NCI-H69 (cell line): ENCODE measurements at places on chromosomes 6 and 20.
A peak's percentile ranks its signal among the peaks of the same experiment; 100 is the strongest.

DNA sequence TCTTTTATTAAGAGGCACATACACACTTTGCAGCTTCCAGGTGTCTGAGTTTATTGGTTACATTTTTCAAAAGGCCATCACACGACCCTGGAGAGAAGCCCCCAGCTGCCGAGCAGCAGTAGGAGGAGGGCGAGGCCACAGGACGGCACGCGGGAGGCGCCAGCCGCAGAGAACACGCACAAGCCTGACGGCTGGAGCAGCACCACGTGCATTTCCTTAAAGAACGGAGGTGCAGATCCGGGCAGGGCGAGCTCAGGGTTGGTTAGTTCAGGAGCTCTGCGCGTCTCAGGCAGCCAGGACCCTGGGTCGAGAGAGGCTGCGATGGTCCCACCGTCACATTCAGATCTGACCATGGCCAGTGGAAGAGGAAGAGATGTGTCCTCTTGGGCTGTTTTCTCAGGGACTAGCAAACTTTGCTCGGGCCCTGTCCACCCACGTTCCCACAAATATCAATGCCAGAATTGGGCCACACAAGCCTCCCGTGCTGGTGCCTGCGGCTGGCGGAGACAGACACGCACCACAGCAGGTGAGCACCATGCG, 121.4 kb upstream of the AFDN start:
- no peak for DNase-seq

- no peak for DNase-seq
Measured at GRCh38 chr20:33404281-33404680, 3.0 kb upstream of the CDK5RAP1 start.

DNA sequence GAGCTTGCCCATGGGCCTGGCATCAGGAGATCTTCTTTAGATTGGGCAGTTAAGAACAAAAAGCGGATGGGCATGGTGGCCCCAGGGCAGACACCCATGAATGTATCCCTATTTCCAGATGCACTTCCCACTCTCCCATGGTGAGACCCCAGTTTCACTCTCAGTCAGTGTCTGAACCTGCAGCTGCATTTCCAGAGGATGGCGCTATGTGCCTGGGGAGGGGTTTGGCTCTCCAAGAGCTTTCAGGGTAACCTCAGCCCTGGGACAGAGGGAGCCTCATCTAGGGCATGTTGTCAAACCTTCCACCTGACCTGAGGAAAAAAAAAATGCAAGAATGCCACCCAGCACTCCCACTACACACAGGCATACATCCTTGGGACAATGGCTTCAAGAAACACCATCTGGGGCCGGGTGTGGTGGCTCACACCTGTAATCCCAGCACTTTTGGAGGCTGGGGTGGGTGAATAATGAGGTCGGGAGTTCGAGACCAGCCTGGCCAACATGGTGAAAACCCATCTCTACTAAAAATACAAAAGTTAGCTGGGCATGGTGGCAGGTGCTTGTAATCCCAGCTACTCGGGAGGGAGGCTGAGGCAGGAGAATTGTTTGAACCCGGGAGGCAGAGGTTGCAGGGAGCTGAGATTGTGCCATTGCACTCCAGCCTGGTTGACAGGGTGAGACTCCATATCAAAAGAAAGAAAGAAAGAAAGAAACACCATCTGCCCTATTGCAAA, 1.9 kb downstream of the CST9L start:
- DNase-seq: no peak

GRCh38 chr6:90160013-90160412, 136.6 kb downstream of the BACH2 start:
- DNase-seq: no peak

DNA sequence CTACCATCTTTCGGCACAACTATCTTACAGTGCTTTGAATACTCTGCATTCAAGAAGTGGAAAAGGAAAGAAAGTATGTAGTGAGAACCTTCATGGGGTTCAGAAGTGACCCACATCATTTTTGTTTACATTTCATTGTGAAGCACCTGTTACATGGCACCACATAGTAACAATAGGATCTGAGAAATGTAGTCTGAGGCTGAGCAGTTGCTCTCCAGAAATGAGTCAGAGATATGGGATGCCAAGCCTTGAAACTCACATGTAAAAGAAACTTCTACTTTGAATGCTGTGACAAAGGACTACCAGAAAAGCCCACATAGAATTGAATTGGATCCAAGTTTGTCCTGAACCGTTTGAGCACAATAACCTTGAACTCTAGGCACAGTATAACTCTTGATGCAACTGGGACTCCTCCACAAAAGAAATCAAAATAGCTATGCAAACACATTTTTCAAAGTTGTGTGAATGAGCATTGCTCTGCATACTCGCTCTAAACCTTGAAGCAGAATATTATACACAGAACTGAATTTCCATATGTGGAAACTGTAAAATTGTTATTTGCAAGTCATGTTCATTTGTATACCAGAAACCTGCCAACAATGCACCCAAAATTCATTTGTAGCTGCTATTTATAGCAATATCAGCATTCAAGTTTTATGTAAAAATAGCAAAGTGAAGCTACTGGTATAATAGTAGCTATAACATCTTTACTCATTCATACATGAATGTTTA, 400.9 kb upstream of the POU3F2 start:
- no peak for DNase-seq

GRCh38 chr6:142857796-142858555, 87.0 kb downstream of the HIVEP2 start:
- no peak for DNase-seq

DNA sequence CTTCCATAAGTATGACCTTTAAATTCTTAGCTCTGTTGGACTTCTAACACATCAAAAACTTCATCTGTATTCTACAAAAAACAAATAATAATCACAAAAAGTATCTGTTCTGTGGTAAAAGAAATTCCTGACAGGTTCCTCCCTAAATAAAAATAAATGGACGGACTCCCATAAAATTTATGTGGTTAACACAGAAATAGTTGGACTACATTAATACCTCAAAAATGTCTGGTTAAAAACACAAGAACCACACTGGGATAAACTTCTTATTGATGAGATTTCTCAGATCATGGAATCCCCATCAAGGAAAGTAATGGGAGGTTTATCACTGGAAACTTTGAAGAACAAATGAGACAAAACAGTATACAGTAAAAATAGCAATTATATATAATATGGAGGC, 172.4 kb downstream of the MOXD1 start:
- DNase-seq: no peak

DNA sequence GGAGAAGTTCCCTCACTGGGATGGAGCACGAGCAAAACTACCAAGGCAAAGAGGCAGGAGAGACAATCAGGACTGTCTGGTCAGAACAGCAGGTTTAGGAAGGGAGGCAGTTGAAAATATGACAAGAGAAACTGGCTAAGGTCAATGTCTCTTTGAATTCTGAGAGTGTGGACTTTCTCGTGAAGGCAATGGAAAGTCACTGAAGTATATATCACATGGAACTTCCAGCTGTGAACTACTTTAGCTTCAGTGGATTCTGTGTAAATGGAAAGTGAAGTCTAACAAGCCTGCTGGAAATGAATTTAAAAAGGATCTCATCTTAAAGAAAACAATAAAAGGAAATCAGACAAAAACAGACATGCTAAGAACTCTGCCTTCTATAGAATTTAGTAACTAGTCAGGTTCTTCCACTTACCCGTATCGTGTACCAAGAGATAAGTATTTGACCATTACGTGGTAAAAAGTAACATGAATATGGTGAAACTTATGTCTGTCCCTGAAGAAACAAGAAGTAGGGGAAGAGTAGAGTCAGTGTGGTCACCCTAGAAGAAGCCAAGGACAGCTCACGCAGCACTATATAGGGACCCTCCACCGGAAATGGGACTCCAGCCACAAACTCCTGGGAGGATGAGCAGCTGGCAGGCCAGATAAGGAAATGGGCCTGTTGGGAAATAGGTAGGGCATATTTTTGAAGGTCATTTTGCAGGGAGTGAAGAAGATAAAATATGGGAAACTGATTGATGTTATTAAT, 123.4 kb downstream of the MAP7 start:
- no peak for DNase-seq

DNA sequence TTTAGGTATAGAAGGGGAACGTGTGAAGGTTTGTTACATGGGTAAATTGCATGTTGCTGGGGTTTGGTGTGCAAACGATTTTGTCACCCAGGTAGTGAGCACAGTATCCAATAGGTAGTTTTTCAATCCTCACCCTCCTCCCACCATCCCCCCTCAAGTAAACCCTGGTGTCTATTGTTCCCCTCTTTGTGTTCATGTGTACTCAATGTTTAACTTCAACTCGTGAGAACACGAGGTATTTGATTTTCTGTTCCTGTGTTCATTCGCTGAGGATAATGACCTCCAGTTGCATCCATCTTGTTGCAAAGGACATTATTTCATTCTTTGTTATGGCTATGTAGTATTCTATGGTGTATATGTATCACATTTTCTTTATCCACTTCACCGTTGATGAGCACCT, 11.6 kb upstream of the VNN1 start:
- peak; percentile 7 for DNase-seq

DNA sequence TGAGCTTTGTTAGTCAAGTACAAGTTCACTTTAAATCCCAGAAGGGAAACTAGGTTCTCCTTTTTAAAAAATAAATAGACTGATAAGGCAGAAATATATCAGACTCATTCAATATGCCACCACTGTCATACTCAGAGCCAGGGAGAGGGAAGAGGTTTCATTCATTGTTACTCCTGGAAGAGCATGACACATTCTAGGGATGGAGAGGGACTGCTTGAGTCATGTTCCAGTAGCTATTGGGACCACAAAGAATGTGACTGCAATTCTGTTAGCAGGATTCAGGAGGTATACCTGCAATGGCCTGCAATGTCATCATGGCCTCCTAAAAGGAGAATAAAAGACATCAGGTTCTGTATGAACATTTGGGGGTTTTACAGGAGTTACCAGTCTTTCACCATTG, 167.6 kb downstream of the TFAP2B start:
- DNase-seq: no peak

- peak; percentile 35 for DNase-seq
Measured at GRCh38 chr20:881051-881782, 34.9 kb downstream of the ANGPT4 start.

DNA sequence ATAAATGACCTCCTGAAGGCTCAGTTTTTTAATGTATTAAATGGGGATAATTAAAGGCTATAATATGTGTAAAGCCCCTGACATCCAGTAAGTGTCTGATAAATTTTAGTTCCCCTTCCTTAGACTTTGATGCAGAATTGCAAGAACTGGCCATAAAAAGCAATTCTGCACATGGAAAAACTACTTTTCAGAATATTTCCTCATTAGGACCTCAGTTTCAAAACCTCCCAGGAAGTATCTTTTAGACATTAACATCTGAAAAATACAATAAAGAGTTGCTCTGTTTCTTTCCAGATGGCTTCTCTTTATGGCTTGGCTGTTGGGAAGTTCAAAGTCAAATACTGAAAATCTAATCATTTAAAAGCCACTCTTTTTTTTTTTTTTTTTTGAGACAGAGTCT, 106.3 kb upstream of the ZNF217 start:
- DNase-seq: no peak

DNA sequence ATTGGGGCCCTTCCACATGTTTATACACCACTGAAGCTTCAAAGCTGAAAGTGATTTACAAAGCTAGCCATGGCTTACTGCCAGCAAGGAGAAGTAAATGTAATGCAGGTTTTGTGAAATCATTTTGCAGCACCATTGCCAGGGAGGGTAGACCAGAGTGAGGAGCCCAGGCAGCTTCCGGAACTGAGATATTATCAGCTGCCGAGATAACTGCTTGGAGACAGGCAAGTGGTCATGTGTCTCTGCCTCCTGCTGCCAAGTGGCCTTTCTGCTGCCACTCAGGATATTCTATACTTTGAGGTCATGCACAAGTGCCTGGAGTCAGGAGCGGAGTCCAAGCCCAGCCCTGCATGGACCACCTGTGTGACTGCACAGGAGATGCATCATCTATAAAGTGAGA, 160.2 kb downstream of the SYNDIG1 start:
- DNase-seq: no peak

GRCh38 chr6:14995966-14996602, 249.8 kb upstream of the JARID2 start:
- DNase-seq: no peak

DNA sequence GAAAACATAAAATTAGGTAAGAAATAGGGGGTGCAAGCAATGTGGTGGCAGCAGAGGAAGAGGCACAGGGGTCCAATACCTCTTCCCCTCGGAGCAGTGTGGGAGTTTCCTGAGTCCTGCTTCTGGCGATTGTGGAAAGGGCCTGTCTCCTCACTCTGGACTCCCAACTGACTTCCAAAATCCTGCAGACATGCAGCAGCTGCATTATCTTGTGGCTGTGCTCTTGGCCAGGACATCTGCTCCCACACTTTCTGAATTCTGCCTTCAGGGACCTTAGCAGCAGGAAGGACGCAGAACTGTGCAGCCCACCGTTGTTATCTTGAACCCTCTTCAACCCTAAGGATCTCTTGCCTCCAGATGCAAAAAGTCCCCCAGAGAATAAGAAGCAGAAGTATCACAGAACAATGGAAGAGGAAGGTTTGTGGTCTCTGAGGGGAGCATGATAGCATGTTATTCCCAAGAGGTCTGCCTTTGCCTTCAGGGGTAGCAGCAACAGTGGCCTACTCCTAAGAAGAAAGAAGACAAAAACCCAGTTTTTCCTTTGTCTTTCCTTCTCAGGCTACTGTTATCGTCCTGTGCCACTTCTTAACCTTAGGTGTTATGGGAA, 102.5 kb upstream of the EMILIN3 start:
- DNase-seq: no peak

DNA sequence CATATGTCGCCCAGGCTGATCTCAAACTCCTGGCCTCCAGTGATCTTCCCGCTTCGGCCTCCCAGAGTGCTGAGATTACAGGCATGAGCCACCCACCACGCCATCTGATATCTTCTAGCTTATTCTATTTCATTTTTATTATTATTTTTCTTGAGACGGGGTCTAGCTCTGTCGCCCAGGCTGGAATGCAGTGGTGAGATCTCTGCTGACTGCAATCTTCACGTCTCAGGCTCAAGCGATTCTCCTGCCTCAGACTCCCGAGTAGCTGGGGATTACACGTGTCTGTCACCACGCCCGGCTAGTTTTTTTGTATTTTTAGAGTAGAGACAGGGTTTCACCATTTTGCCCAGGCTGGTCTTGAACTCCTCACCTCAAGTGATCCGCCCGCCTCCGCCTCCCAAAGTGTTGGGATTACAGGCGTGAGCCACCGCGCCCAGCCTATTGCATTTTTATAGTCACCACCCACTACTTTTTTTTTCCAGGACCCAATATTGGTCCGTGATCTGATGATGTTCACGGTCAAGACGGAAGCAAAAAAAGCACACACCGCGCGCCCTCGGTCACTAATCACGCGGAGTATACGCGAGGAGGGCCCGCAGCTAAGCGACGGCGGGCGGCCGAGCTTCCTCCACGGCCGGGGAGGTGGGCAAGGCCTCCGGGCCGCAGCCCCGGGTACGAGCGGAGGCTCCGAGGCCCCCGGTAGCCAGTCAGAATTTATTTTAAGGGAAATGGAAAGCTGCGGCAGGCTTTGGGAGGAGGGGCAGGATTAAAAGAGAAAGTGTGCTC, 1.1 kb upstream of the LSM14B start:
- DNase-seq: no peak

- DNase-seq: no peak
Measured at GRCh38 chr20:17518339-17519052, 12.7 kb downstream of the BFSP1 start.
